Keratinocyte (primary cell): ENCODE measurements at places on chromosomes 11 and 22. TPM values are rescaled to one million over a fixed set of nuclear protein-coding genes. Genes with fewer than 3 reads are reported as not detected.

OR4A16 gene
- polyA plus RNA-seq = not detected in 3 replicates

PHETA2 gene
- 0.80 to 2.2 TPM (median 1.4 TPM) in 3 replicates for polyA plus RNA-seq

TNNT3 gene
- polyA plus RNA-seq = 0.09 TPM in 1 of 3 replicates, not detected in the others

RFPL3 gene
- not detected in 3 replicates for polyA plus RNA-seq

KIRREL3 gene
- polyA plus RNA-seq = 0.03 to 0.04 TPM in 2 of 3 replicates, not detected in the other

MUC6 gene
- not detected in 3 replicates for polyA plus RNA-seq

LRRC74B gene
- polyA plus RNA-seq = 0.03 TPM in 1 of 3 replicates, not detected in the others

SYCE3 gene
- 0.17 to 0.36 TPM in 2 of 3 replicates, not detected in the other for polyA plus RNA-seq

CD6 gene
- 0.03 TPM in 3 replicates for polyA plus RNA-seq

PAFAH1B2 gene
- 66.0 to 101 TPM (median 76.4 TPM) in 3 replicates for polyA plus RNA-seq

SLC22A8 gene
- polyA plus RNA-seq = not detected in 3 replicates

OR52N4 gene
- 0.23 TPM in 1 of 3 replicates, not detected in the others for polyA plus RNA-seq

OR51B5 gene
- polyA plus RNA-seq = not detected in 3 replicates

CNGA4 gene
- polyA plus RNA-seq = 0.09 to 0.18 TPM in 2 of 3 replicates, not detected in the other

GRCh38 chr22:35686298-35686697 lies 31.4 kb upstream of the APOL5 start:
- no peak for DNase-seq

GRCh38 chr11:78533399-78533798 lies 41.3 kb downstream of the NARS2 start:
- no peak for DNase-seq

DNA sequence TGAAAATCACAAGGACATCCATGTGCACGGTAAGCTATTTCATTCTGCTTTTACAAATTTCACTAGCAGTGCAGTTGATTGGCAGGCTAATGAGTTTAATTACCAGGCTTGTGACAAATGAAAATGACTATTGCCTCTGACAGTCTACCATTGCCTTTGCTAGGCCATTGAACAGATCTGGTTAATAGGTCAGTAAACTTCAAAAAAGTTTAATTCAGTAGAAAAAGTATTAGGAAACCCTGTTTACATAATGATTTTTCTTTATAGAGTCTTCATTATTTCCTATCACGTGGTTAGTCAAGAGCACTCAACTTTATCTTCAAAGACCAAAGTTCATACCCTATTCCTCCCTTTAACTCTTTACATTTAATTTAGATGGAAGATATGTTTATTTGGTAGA lies 77.0 kb downstream of the PRMT3 start:
- no peak for DNase-seq

GRCh38 chr22:47625531-47626427 lies 863.3 kb downstream of the TBC1D22A start:
- no peak for DNase-seq

- no peak for DNase-seq
Measured at GRCh38 chr22:49523374-49524008, 304.2 kb downstream of the BRD1 start.

- no peak for DNase-seq
Measured at GRCh38 chr11:72239849-72240460, 4.0 kb downstream of the PHOX2A start.

DNA sequence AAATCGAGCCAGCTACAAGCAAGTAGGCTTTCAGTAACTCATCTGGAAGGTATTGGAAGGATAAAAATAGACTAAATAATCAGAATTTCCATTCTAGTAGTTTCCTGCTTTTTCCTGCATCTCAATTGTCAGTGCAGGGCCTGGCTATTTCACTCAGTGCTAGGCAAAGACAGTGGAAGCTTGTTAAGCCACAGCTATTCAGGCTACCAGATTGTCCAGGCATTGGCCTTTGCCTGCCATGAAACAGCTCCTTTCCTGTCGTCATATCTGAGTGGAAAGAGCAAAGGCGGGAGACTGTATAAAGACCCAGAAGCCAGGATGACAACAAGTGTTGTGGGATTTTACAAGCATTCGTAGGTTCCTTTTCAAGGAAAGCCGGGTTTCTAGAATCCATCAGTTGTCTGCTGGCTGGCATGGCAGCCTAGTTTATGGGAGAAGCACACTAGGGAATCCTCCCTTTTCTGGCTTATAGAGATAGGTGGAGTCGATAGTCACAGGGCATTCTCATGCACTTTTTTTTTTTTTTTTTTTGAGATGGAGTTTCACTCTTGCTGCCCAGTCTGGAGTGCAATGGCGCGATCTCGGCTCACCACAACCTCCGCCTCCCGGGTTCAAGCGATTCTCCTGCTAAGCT lies 2.0 kb upstream of the TNRC6B start:
- DNase-seq = no peak

DNA sequence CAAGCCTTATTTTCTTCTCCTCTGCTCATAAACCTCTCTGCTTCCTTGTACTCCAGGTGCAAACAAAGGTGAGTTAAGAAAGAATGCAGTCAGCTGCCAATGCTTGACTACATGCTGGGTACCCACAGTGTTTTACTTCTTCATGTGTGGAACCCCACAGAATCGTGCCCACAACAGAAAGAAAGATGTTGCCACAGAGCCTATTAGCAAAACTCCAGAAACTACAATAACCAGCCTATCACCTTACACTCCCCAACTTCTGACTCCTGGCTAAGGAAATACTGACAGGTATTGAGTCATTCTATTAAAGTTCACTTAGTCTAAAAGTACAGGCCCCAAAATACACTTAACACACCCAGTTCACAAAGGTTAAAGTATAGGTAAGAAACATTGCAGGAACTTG lies 56.9 kb upstream of the CCDC89 start:
- DNase-seq = no peak

GRCh38 chr11:30730011-30730410 lies 143.9 kb upstream of the MPPED2 start:
- DNase-seq = no peak

GRCh38 chr11:115276191-115276590 lies 228.0 kb downstream of the CADM1 start:
- no peak for DNase-seq

DNA sequence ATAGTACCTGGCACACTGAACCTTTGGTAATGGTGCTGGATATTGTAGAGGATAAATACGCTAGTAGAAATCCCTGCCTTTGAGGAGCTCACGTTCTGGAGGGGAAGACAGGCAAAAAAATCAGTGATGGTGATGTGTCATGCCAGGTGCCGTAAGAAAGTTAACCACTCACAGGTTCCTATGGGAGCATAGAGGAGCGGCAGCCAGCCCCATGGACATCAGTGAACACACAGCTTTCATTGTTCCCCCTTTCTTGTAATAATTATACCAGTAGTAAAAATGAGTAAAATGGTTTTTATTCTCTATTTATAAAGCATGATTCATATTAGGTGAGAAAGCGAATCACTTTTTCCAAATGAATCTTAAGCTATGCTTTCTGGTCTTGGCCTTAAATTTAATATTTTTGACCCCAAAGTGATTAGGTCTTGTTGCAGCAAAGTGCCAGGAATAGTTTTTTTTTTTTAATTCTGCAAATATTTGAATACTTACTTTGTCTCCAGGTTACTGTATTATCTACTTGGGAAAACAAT lies 57.9 kb downstream of the UVRAG start:
- DNase-seq = no peak

DNA sequence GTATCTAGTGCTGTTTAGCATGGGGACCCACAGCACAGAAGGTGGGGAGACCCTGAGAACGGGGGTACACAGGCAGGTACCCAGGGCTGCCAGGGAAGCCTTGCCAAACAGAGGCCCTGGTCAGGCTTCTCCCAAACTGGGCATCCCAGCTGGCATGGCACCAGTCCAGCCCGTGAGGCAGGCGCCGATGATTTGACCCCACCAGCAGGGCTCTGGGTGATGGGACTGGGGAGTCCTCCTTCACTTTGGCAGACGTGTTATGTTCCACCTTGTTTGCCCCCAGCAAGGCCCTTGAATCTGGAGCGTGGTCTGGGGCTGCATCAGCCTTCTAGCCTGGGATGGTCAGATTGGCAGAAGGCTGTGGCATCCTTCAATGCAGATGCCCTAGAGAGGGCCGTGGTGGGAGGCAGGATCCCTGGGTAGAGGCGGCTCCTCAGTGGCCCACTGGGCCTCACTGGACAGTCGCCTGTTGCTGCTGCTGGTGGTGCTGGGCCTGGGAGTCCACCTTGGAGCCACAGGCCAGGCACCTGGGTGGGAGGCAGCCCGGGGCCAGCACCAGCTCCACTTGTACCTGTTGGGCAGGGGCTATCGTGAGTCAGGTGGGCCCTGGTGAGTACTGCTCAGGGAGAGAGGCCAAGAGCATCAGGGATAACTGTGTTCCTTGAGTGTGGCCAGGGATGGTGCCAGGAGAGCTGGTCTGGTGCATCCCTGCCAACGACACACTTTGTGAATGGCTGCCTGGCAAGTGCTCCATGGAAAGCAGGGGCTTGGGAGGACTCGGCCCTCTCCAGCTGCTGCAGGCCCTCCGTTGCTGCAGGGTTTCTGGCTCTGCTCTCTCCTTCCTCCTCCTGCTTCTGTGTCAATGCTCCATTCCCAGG lies 3.3 kb downstream of the ADORA2A start:
- no peak for DNase-seq

DNA sequence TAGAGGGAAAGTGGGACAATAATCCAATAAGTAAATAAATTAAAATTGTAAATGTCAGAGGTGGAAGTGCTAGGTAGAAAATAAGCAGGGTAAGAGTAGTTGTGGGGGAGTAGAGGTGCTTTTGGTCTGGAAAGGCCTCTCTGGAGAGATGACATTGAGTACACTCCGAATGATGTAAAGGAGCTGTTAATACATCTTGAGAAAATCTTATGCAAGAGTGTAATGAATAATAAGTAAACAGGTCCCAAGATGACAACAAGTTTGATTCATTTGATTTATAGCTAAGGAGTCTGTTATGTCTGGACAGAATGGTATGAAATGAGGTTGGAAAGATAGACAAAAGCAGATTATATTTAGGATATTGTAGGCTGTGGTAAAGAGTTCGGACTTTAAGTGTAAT lies 87.5 kb downstream of the TMEM135 start:
- DNase-seq = no peak

- no peak for DNase-seq
Measured at GRCh38 chr22:42202669-42203068, 67.8 kb downstream of the TCF20 start.

GRCh38 chr22:47090591-47091245 lies 328.3 kb downstream of the TBC1D22A start:
- peak; percentile 19 for DNase-seq
